ENCODE measurements at places on chromosomes 3 and 15. TPM values are rescaled to one million over a fixed set of nuclear protein-coding genes. Genes with fewer than 3 reads are reported as not detected.

GRCh38 chr15:91380114-91380513 is 280.1 kb downstream of the SV2B start:
- no peak for DNase-seq

DNA sequence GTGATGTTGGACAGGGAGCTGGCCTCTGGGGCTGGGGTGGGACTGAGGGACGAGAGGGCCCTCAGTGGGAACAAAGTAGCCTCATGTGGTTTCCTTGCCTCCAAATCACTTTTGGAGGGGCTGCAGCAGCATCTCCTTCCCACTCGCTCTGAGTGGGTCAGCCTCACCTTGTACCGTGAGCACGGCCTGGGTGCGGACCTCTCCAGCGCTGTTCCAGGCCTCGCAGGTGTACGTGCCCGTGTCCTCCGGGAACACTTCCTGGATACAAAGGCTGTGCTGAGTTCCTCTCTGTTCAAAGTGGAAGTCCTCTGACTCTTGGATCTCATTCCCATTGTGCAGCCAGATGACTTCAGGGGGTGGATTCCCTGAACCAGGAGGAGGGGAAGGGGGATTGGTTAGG is 123.7 kb upstream of the HACD2 start:
- no peak for DNase-seq

DNA sequence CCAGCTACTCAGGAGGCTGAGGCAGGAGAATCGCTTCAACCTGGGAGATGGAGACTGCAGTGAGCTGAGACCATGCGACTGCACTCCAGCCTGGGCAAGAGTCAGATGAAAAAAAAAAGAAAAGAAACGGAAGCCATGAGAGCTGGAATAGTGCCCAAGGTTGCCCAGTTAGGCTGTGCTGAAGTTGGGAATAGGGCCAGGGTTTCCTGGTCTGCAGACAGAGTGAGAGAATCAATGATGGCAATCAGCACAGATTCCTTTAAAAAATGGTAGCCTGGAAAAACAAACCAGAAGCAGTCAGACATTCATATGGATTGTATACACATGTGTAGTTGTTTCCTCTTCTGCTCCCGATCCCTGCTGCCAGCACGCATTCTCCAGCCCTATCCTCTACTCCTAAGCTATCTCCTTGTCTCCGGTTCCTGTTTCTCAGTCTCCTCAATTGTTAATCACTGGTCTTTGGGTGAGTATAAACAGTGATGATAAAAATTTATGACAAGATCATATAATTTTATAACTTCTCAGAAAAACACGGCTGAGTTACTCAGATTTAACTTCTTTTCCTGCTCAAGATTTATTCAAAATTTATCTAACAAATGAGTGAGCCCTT is 316.2 kb upstream of the UMPS start:
- no peak for DNase-seq

The ZIC1 gene
- 184 TPM for total RNA-seq

DNA sequence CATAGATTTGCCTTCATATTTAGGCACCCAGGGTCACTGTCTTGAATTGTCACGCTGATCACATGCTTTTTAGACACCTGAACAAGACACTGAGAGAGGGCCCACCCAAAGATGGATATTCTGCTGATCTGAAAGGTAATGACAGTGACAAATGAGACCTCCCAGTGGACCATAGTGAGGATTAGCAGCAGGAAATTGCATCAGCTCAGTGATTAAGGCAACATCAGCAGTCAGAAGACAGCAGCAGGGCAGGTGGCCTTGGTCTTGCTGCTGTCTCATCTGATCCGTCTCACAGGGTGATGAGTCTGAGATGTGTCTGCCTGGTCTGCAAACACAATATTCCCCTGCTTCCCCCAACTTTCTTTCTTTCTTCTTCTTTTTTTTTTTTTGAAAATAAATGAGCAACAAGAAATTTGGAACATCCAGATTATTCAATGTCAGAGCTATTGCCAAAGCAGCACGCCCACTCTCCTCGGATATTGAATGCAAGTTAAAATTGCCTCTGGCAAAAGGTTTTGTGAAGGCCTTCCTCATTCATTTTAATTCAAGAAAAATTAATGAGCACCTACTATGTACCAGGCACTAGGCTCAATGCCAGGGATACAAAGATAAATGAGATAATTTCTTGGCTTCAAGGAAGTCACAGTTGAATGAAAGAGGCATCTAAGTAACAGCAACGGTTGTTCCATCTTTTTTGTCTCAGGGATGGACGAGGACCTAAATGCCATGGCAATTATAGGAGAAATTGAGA is 14.1 kb downstream of the OTOL1 start:
- DNase-seq: no peak

The GOLGA8S gene
- 0.19 TPM for total RNA-seq

- DNase-seq: no peak
Measured at GRCh38 chr3:37171144-37171543, 3.2 kb downstream of the LRRFIP2 start.

The P2RY14 gene
- 0.14 TPM for total RNA-seq

GRCh38 chr3:174098746-174099145 is 701.2 kb downstream of the NLGN1 start:
- DNase-seq: no peak

GRCh38 chr3:184300378-184300720 is 1.3 kb downstream of the PSMD2 start:
- no peak for DNase-seq

- DNase-seq: no peak
Measured at GRCh38 chr3:111861391-111861790, 2.3 kb downstream of the PHLDB2 start.

The MELTF gene
- total RNA-seq: 3.0 TPM

DNA sequence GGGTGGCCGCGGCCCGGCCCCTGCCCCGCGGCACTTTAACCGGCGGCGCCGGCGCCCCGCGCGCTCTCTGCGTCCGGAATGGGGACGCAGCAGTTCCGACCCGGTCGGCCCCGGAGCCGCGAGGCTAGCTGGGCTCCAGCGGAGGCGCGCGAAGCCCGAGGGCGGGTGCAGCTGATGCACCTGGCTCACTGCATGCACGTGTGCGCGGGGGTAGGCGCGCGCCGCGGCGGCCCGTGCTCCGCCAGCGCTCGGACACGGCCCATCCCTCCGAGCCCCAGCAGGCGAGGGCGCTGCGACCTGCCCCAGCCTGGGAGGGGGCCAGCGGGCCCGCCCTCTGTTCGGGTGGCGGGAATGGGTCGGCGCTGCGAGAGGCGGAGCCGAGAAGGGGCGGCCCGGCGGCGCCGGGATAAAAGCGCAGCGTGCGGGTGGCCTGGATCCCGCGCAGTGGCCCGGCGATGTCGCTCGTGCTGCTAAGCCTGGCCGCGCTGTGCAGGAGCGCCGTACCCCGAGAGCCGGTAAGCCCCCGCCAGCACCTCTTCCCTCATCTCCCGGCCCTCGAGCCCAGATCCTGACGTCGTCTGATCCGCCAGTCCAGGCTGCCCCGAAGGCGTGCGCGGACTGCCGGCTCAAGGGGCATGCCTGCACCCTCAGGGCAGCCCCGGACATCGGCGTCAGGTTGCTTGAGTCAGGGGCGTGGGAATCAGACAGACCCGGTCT is at the start of the genes CHDH and IL17RB:
CHDH (minus strand) TSS at position 286 of the 717 bp plus-strand sequence. CDS start 22,411 bp downstream, outside the sequence.
IL17RB (plus strand) TSS at position 435 of the 717 bp plus-strand sequence; CDS start at position 456, 21 bp downstream.
- no peak for DNase-seq

- no peak for DNase-seq
Measured at GRCh38 chr15:27244047-27244446, 273.1 kb downstream of the GABRG3 start.

GRCh38 chr15:89123181-89123525 is 34.9 kb downstream of the ABHD2 start:
- no peak for DNase-seq

- DNase-seq: no peak
Measured at GRCh38 chr3:35760146-35760545, 120.8 kb downstream of the ARPP21 start.

The TERC gene
- total RNA-seq: 2.3 TPM

DNA sequence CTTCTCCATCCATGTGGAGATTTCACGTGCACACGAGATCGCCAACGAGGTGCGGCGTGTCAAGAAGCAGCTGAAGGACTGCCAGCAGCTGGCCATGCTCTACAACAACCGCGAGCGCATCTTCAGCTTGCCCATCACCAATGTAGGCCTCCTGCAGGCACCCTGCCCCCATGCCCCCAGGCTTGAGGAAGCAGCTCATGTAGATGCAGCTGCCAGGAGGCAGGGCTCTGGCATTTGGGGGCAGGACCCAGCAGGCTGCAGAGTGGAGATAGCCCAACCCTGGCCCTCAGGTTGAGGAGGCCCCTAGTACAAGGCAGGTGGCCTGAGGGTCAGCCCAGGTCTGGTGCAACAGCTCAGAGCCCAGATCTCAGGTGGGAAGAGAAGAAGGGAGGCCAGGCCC is 36.4 kb downstream of the DNAH1 start:
- no peak for DNase-seq

The LACTB gene
- total RNA-seq: 12.6 TPM

DNA sequence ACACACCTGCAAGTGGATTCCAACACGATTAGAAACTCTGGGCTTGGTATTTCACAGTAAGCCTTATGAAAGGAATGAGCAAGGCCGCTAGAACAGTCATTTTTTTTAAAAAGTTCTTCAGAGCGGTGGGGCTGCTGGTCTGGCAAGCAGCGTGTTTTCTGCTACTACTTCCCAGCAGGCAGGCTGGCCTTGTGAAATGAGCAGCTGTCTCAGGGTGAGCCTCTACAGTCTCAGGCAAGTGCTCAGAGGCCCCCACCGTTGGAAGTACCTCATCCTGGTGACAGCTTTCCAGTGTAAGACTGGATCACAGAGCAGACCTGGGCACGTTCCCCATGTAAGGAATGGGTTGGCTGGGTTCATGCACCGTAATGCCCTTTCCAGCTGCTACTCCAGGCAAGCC is 119.2 kb downstream of the LRIG1 start:
- DNase-seq: no peak

DNA sequence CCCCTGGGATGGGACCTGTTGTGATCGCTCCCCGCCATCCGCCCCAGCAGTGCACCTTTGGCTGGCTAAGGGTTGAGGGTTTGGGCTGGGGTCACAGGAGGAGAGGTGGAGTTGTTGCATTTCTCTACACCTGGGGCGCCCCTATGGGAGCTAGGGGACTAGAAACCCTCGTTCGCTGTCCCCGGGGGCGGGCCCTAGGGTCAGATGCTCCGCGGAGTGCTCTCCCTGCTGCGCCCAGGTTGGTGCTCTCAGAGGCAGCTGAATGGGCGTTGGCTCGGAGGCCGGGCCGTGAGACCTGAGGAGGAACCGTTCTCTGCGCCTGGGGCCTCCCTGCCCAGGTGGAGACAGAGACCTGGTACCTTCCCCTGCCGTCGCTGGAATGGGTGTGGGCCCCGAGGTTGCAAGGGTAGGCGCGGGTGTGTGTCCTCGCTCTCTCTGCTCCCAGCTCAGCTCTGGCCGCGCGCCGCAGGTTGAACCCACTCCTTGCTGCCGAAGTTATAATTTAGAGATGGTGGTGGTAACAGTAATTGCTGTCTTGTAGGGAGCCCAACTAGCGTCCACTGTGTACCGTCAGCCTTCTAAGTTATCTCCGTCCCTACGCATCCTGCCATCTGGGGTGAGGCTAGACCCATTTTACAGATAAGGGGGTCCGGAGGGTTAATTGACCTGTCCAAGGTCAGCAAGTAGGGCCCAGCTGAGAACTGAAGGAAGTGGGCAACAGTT is 965 bp downstream of the FLNB start:
- no peak for DNase-seq

DNA sequence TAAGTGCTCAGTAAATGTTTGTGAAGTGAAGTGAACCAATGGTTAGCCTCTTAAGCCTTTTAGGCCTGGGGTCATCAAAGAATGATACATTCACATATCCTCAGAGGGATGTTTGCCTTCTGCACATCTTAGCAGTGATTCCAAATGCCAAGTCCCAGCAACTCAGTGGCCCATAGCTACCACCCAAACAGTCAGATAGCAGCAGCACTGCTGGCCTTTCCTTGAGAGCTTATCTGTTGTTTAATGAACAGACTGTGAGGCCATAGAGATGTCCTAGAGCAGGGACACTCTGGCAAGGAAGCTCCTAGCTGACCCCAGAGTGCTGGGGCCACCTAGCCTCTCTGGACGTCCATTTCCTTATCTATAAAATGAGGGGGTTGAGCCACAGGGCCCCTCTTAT is 86.8 kb downstream of the CYP19A1 start:
- no peak for DNase-seq

DNA sequence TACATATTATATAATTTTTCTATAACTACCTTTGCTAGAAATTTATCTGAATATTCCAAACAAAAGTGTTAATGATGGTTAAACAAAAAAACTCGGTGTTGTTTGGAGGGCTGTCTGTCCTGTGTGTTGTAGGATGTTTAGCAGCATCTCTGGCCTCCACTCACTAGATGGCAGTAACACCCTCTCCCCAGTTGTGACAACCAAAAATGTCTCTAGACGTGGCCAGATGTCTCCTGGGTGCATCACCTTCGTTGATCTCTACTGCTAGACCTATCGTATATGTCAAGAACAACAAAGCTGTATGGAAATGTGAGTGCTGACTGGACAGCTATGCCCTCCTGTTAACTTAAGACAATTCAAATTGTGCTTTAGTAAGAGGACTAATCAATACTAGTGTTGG is 14.1 kb downstream of the ANKRD34C start:
- DNase-seq: no peak

GRCh38 chr3:155382396-155383042 is 89.0 kb upstream of the STRIT1 start:
- peak; percentile 75 for DNase-seq

The HRH1 gene
- total RNA-seq: 4.7 TPM

DNA sequence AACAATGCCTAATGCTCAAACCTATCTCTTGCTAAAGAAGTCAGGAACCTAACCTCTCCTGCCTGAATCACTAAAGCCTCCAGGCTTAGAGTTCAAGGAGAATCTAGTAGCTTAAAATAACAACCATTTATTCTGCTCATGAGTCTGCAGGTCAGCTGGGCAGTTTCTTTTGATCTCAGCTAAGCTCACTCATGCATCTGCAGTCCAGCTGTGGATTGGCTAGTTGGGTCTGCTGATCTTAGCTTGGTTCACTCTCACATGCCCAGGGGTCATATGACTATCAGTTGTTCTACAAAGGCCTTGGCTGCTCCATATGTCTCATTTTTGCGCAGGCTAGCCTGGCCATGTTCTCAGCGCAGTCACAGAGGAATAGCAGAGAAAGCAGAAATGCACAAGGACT is 109.2 kb upstream of the STT3B start:
- no peak for DNase-seq

DNA sequence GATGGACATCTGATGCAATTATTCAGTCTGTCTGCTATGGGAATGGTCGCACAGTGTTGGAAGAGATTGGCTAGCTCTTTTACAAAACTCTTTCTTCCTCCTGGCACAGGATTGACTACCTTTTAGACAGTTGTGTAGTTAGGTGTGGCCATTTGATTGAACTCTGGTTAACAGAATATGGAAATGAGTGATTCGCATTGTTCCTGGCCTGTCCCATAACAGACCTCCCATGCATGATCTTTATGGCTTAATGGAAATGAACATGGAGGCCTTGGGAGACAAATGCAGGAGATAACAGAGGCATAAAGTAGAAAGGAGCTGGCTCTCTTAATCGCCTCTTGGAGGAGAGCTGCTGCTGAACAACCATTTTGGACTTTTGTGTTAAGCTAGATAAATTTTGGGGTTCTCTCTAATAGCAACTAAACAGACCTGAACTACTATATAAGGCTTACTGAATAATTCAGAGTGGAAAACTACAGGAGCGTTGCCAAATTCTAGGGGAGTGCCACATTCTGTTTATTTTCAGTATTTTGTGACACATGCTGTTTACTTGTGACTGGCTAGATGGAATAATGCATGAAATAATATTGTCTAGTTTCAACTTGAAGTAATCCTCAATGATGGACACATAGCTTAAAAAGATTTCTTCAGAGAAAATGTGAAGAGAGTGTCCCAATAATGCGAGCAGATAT is 357.7 kb upstream of the SGO1 start:
- no peak for DNase-seq

The SERINC4 gene
- total RNA-seq: 0.14 TPM

GRCh38 chr3:183918178-183918577 is 33.5 kb upstream of the PARL start:
- no peak for DNase-seq
